ENCODE measurements at places on chromosomes 6 and 20. TPM values are rescaled to one million over a fixed set of nuclear protein-coding genes. Genes with fewer than 3 reads are reported as not detected.

DNA sequence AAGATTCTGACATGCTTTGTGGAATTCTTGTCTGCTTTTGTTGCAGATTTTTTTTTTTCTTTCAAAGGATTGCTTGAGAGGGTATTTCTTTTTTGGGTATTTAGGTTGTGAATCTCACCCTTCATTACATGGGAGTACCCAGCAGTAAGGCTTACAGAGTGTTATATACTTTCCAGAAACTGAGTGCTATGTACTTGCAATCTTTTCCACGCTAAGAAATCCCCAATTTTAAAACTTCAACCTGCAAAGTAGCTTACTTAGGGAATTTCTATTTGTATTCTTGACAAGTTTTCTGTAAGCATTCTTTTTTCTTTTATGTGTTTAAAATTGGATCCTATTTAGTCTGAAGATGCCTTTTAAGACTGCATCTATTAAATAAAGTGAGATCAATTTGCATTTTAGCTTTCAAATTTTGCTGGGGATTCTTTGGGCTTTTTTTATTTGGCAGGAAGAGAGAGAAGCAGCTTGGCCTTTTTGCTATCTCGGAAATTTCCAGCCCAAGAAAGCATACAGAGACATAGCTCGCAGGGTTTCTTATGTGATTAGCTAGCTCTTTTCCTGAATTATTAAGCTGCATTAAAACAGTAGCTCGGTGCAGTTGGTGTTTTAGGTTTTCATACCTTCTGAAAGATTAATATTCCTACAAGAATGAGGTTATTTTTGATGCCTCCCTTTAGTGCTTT is 42.6 kb downstream of the KCNS1 start:
- DNase-seq: no peak
- no peaks in the 10 kb centered on the region for H3K27me3 ChIP-seq
- no peak overlapping the region for H3K4me3 ChIP-seq
- no peak overlapping the region for H3K27ac ChIP-seq
- H3K36me3 ChIP-seq: no peaks in the 10 kb centered on the region

GRCh38 chr6:156992020-156992804 is 215.0 kb downstream of the ARID1B start:
- no peaks in the 10 kb centered on the region for H3K27me3 ChIP-seq
- no peak overlapping the region for H3K4me3 ChIP-seq
- H3K27ac ChIP-seq: no peak overlapping the region
- DNase-seq: no peak

COL19A1 gene
- not detected for total RNA-seq

GRCh38 chr6:45428727-45429126 is 51.0 kb upstream of the SUPT3H start:
- H3K27ac ChIP-seq: no peak overlapping the region
- H3K27me3 ChIP-seq: no peaks in the 10 kb centered on the region
- no peaks in the 10 kb centered on the region for H3K36me3 ChIP-seq
- H3K4me3 ChIP-seq: no peak overlapping the region

PI16 gene
- 50.7 TPM for total RNA-seq

DNA sequence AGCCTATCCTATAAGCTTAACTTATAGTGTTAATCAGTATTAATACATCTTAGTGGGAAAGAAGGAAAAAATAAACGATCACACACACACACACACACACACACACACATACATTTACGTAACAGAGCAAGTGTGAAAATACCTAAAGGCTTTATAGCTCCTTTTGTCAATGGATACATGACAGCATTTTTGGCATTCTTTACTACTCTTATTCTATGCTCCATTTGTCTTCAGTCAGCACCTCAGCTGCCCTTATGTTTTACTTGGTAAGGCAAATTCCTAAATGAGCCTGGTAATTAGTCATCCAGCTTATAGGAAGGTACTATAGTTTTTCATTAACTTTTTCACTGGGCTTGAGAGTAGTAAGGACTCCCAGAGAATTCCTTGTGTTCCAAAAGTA is 25.1 kb upstream of the SLC17A3 start:
- H3K27ac ChIP-seq: no peak overlapping the region
- H3K4me3 ChIP-seq: no peak overlapping the region
- H3K36me3 ChIP-seq: no peaks in the 10 kb centered on the region
- no peaks in the 10 kb centered on the region for H3K27me3 ChIP-seq
- no peak for DNase-seq

DNA sequence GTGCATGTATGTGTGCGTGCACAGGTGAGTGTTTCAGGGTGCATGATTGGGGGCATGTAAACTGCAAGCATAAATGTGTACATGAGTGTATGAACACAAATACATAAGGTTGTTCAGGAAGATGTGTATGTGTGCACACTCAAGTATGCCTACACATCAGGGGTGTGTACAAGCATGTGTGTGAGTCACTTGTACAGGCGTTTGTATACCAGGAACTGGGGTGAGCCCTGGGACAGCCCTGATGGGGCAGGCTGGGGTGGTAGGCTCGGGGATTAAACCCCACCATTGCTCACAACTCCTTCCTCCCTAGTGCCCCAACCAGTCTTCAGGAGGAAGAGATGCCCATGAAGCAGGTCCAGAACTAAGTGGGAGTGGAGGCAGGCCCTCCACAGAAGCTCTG is 4.3 kb downstream of the CRIP3 start:
- peaks cover 6% of the 10 kb centered on the region for H3K4me1 ChIP-seq
- no peak overlapping the region for H3K4me3 ChIP-seq
- DNase-seq: no peak
- no peak overlapping the region for H3K27ac ChIP-seq
- no peaks in the 10 kb centered on the region for H3K36me3 ChIP-seq

DNA sequence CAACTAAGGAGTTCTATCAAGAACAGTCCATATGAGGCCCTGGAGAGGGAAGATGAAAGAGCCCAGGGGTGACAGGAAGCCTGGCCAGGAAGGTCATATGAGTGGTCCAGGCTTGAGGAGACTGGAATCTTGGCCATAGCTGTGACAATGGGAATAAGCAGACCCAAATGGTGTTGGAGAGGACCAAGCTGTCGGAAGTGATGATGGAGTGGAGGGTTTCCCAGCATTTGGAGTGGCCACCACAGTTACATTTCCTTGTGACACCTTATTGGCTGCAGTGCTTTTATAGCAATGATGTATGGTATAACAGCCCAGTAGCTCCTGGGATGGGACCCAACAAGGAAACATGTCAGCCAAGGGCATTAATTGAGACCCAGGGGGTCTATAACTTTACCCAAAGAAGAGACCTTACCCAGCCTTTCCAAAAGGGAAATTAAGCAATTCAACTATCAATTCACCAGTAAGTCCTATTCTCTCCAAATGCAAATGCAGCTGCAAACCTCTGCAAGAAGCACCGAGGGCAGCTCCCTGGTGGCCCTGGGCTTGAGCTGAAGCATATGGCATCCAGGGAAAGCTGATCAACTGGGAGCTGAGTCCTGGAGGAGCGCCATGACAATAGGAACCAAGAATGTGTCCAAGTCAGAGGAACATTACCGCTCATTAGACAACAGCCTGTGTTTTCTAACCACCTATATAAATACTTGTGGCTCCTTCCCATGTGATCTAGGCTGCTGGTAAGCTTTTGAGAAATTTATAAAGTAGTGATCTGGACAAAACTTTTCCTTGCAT is 219.4 kb downstream of the SOD2 start:
- no peaks in the 10 kb centered on the region for H3K4me1 ChIP-seq
- H3K4me3 ChIP-seq: no peak overlapping the region
- DNase-seq: peak; percentile 90
- peak overlapping the region; percentile 20 for H3K27ac ChIP-seq

GRCh38 chr6:138226700-138227315 is 8.5 kb upstream of the PBOV1 start:
- DNase-seq: no peak
- H3K27me3 ChIP-seq: no peaks in the 10 kb centered on the region
- no peaks in the 10 kb centered on the region for H3K4me1 ChIP-seq
- no peak overlapping the region for H3K27ac ChIP-seq
- H3K4me3 ChIP-seq: no peak overlapping the region
- no peaks in the 10 kb centered on the region for H3K36me3 ChIP-seq

- no peak for DNase-seq
- no peaks in the 10 kb centered on the region for H3K27me3 ChIP-seq
- H3K27ac ChIP-seq: no peak overlapping the region
- no peaks in the 10 kb centered on the region for H3K36me3 ChIP-seq
- no peak overlapping the region for H3K4me3 ChIP-seq
- H3K4me1 ChIP-seq: peaks cover 6% of the 10 kb centered on the region
Observed at GRCh38 chr6:145319605-145320004, 415.7 kb downstream of the EPM2A start.

GRCh38 chr6:142551274-142551811 is 249.5 kb downstream of the ADGRG6 start:
- no peaks in the 10 kb centered on the region for H3K36me3 ChIP-seq
- H3K4me1 ChIP-seq: no peaks in the 10 kb centered on the region
- H3K27ac ChIP-seq: no peak overlapping the region
- no peaks in the 10 kb centered on the region for H3K27me3 ChIP-seq

- no peaks in the 10 kb centered on the region for H3K36me3 ChIP-seq
- H3K27ac ChIP-seq: no peak overlapping the region
- no peak overlapping the region for H3K4me3 ChIP-seq
Observed at GRCh38 chr6:69105288-69105687, 470.2 kb downstream of the ADGRB3 start.

- H3K27me3 ChIP-seq: no peaks in the 10 kb centered on the region
- DNase-seq: peak; percentile 71
- H3K36me3 ChIP-seq: peaks cover 19% of the 10 kb centered on the region
- H3K27ac ChIP-seq: peak overlapping the region; percentile 94
Observed at GRCh38 chr6:30615219-30615957, 1.7 kb downstream of the PPP1R10 start.

SLC22A1 gene
- 0.99 TPM for total RNA-seq

- no peak overlapping the region for H3K27ac ChIP-seq
- H3K4me3 ChIP-seq: no peak overlapping the region
- H3K27me3 ChIP-seq: peaks cover 100% of the 10 kb centered on the region
- no peak for DNase-seq
- H3K36me3 ChIP-seq: no peaks in the 10 kb centered on the region
Observed at GRCh38 chr6:98840385-98840784, 6.0 kb downstream of the POU3F2 start.

ARFGEF3 gene
- 3.6 TPM for total RNA-seq

BHLHE23 gene
- total RNA-seq: not detected

DNA sequence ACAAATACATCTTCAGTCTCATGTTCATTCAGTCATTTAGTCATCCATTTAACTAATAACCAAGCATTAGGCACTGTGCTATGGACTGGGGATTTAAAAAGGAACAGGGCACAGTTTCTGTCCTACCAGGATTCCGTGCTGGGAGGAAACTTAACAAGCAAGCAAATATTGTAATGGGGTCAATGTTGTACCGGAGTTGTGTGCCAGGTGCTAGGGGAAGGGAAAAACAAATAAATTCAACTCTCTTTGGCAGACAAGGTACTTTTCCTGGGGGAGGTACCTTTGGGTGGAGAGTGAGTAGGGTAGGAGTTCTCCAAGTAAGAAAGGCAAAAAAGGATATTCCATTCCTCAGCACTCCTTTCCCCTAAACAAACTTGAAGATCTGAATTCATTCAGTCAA is 90.3 kb downstream of the OLIG3 start:
- H3K4me1 ChIP-seq: no peaks in the 10 kb centered on the region
- no peaks in the 10 kb centered on the region for H3K36me3 ChIP-seq
- no peak overlapping the region for H3K27ac ChIP-seq
- DNase-seq: no peak
- no peak overlapping the region for H3K4me3 ChIP-seq

DNA sequence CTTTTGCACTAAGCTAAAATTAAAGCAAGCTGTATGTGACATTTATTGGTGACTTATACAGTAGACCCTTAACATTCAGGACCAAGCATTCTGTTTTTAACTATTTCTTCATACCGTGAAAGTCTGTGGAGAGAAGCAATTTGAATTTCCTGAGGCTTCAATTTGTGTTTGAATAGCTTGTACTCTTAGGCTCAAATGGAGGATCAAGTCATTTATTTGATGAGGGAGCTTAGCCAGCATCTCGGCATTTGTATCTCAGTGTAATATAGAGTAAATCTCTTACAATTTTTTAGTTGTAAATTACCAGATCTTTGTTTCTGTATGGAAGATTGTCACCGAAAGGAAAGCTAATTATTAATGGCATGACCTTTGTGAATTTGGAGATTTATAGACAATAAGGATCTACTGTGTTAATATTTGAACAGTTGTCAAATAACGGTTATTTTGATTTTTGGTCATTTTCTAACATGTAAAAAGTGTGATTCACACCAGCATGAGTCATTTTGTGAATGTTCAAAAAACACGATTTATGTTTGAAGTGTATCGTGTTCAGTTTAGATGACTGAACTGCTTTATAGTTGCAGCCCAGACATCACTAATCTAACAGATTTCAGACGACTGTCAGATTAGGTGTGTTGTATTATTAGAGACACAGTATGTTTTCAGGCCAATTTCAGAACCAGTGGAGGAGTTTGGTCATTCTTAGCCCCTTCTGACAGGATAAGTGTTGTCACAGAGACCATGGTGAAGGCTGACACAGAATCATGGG is 332.9 kb downstream of the CDKAL1 start:
- no peaks in the 10 kb centered on the region for H3K4me1 ChIP-seq
- H3K27me3 ChIP-seq: no peaks in the 10 kb centered on the region
- no peak for DNase-seq
- no peak overlapping the region for H3K4me3 ChIP-seq
- no peaks in the 10 kb centered on the region for H3K36me3 ChIP-seq

ZFP57 gene
- not detected for total RNA-seq

APOM gene
- 3.6 TPM for total RNA-seq

CST7 gene
- total RNA-seq: 0.71 TPM

TUBB1 gene
- not detected for total RNA-seq

RIMS4 gene
- 0.66 TPM for total RNA-seq

DNA sequence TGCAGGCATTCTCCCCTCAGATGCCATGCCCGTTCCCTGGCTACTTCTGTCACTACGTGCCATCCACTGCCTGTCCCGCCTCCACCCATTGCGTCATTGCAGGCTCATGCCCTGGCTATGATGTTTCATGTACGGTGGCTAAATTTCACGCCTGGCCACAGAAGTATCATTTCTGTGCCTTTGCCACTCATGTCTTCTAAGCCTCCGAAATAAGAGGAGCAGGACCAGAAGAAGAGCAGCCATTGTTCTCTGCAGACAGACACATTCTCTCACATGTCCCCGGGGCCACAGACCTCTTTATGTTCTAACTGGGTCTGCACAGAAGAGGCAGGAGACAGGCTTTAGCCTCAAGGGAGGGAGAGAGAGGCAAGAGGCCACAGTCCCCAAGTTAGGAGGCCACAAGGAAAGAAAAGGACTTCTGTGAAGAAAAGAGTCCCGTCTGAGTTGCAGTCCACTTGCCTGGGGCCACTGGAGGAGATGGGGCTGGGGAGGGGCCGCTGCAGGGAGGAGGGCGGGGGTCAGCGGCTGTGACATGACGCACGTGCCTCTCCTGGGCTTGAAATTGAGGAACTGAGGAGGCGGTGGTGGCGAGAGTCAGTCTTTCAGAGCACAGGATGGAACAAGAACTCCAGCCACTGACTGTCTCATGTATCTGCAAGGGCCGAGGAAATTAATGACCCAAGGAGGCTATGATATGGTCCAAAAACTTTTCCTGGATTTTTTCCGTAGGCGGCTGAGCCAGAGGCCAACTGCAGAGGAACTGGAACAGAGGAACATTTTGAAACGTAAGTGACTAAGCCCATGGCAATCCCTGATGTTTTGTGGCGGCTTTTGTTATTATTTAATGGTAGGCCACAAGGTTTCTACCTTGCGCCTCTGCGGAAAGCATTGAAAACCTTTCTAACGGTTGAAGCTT is 55.9 kb downstream of the TBC1D7 start:
- H3K27ac ChIP-seq: no peak overlapping the region
- H3K27me3 ChIP-seq: no peaks in the 10 kb centered on the region
- H3K4me3 ChIP-seq: no peak overlapping the region
- DNase-seq: peak; percentile 81
- no peaks in the 10 kb centered on the region for H3K4me1 ChIP-seq
